ENCODE measurements at places on chromosomes 2 and 18. TPM values are rescaled to one million over a fixed set of nuclear protein-coding genes. Genes with fewer than 3 reads are reported as not detected.

- DNase-seq = no peak
Measured at GRCh38 chr2:169491378-169491777, 12.1 kb downstream of the BBS5 start.

DNA sequence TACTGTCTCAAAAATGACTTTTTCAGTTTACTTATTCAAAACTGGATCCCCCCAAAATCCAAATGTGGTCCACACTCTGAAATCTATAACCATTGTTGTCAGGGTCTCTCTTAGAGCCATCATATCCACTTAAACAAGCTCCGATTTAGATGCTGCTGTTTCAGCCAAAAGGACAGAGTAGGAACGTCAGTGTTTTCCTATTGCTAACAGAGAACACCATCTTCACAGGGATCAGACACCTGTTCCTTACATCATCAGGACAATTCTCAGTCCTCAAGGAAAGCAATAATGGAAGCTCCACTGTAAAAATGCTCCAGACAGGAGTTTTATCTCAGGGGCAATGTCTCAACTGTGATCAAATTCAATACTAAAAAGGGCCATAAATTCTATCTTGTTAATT, 155.4 kb downstream of the STK39 start:
- no peak for DNase-seq

GRCh38 chr18:55486936-55487335, 101.1 kb downstream of the TCF4 start:
- no peak for DNase-seq

DNA sequence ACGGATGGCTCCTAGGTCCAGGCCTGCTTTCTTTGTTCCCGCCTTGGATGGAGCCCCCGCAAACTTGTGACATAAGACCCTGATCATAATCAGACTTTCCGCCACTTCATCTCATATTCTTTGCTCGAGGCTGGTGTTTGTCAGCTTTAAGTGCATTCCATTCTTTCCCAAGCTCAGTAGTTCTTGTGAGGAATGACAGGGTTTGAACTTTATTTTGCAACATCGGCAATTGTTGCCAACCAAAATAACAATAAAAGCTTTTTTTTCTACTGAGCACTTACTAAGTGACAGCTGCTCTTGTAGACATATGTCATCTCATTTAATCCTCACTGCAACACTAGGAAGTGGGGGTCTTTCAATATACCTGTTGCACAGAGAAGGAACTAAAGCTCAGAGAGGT, 178.8 kb upstream of the ST6GAL2 start:
- no peak for DNase-seq

GRCh38 chr2:173940208-173941020, 24.8 kb downstream of the SP3 start:
- DNase-seq = no peak

DNA sequence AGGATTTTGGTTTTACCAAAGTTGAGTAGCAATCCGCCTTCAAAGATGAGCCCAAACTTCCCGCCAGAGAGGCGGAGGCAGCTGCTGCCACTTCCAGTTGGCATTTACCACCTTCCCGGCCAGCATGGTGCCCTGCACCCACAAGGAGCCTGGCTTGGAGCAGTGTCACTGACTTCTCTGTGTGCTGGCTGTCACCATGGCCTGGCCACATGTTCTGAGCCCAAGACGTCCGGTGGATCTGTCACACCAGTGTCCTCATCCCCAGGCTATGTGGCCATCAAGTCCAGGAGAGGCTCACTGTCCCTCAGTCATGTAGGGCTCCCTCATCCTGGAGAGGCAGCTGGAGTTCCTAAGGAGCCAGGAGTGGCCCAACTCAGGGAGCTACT, 100.6 kb downstream of the ACKR3 start:
- no peak for DNase-seq

GRCh38 chr18:60880184-60880583, 453.0 kb upstream of the CDH20 start:
- no peak for DNase-seq

DNA sequence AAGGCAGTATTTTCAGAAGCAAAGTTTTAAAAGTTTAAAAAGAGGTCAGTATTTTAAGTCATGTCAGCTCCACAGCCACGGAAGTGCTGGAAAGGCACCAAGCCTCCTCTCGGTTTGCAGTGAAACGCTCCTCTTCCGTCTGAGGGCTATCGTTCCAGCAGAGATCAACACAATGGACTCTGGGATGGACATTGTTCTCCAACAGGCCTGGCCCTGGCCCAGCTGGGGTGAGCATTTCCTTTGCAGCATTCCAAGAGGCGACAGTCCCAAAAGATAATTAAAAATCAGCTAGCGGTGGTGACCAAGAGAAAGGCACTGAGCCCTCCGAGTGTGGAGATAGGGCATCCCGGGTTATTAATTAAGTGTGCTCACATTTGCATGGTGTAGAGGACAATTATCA, 95.9 kb upstream of the LCLAT1 start:
- no peak for DNase-seq

- DNase-seq = no peak
Measured at GRCh38 chr2:140714586-140714985, 1416.2 kb downstream of the LRP1B start.

DNA sequence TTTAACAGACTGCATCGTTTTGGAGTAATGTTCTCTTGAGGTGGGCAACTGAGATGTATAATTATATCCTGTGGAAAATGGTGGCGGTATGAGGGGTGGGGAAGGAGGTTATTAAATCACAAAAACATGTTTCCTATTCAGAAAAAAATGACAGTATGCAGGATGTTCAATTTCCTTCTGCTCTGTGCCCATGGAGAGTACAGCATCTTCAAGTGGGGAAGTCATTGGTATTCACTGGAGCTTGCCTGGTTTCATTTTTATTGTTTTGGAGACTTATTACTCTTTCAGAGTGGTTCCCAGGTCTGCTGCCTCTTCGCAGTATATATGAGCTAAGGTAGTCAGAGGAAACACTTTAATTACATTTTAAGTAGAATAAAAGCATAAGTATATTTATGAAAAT, 318.8 kb upstream of the RAB12 start:
- no peak for DNase-seq

- no peak for DNase-seq
Measured at GRCh38 chr2:134198006-134198634, 55.8 kb upstream of the MGAT5 start.

DNA sequence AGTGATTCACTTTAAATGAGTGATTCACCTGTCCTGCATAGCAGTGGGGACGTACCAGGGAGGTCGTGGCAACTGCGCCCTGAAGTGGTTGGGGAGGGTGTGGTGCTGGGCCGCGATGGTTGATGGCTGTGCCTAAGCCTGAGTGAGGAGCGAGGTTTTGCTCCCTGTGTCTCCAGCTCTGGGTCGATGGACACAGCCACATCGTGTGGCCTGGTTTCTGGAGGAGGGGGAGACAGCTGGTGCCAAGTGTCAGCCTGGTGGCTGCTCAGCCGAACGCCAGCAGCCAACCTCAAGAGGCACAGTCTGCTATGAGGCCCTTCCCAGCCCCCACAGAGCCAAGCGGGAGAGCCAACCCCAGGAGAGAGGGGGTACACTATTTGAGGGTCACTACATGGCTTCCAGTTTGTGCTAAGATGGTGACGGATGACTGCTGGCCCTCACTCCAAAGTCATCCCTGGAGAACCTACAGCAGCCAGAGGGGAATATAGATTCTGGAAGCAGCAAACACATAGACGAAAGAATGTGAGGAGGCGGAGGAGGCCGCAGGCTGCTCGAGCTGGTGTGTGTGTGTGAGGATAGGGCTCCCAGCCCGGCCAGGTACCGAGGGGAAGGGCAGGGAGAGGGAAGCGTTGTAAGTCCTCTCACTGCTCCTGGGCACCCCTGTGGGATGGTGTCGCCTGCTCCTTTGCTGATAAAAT, 58.6 kb upstream of the OTOF start:
- DNase-seq = no peak

- DNase-seq = no peak
Measured at GRCh38 chr2:150255528-150255927, 231.9 kb downstream of the RND3 start.

DNA sequence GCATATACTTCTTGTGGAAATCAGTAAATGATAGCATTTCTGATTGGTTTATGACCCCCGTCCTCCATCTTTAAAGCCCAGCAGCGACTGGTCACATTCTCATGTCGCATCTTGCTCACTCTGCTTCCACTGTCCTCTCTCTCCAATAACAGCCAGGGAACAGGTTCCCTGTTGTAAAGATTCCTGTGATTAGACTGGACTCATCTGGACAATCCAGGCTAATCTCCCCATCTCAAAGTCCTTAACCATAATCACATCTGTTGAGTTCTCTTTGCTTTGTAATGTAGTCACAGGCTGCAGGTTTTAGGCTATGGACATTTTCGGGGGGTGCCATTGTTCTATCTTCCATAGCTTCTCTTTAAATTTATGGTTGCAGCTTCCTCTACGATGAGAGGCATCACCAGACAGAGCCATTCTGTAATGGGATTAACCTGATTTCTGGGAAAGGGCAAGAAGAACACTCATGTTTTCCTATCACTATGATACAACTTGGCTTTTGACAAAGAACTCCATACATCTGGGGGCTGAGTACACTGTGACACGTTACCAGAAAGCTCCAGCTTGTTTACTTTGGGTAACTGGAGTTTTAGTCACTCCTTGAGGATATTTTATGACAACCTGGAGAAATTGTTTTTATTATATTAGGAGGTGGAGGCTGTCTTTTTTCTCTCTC, 159.0 kb downstream of the NYAP2 start:
- peak; percentile 20 for DNase-seq

GRCh38 chr2:64212346-64212745, 68.1 kb upstream of the PELI1 start:
- DNase-seq = no peak

DNA sequence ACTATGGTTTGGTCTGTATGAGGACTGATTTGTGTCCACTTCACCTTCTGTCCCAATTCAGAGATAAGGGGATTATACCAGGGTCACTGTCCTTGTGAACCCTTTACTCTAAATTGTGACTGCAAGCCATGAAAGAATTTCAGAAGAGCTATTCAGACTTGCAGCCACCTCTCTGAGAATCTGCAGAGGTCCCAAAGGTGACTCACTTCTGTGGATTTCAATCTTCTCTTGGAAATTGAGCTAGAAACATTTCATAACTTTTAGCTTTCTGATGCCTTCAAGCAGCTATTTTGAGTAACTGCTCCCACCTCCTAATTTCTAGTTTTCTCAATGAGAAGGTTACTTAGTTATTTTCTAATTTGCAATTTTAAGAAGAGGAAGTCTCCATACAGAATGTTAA, 1242.4 kb upstream of the ACVR2A start:
- no peak for DNase-seq

GRCh38 chr18:37762076-37762621, 196.6 kb upstream of the CELF4 start:
- DNase-seq = no peak

- no peak for DNase-seq
Measured at GRCh38 chr2:56088411-56088810, 95.4 kb upstream of the CCDC85A start.

DNA sequence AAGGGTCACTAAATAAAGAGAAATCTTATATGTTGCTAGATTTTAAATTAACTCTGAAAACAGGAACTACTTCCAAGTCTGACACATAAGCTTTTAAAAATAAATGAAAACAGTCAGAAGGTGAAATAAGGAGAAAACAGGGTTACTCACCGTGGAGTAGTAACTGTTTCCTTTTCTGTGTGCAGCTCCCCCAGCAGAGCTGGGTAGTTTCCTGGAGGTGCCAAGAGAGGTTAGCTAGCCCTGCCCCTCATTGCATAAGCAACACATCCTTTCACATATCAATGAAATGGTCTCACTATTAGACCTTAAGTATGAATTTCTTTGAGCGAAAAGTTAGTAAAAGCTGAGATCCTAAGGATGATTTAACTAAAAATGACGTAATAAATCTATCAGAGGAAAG, 54.0 kb upstream of the GPR75 start:
- no peak for DNase-seq

DNA sequence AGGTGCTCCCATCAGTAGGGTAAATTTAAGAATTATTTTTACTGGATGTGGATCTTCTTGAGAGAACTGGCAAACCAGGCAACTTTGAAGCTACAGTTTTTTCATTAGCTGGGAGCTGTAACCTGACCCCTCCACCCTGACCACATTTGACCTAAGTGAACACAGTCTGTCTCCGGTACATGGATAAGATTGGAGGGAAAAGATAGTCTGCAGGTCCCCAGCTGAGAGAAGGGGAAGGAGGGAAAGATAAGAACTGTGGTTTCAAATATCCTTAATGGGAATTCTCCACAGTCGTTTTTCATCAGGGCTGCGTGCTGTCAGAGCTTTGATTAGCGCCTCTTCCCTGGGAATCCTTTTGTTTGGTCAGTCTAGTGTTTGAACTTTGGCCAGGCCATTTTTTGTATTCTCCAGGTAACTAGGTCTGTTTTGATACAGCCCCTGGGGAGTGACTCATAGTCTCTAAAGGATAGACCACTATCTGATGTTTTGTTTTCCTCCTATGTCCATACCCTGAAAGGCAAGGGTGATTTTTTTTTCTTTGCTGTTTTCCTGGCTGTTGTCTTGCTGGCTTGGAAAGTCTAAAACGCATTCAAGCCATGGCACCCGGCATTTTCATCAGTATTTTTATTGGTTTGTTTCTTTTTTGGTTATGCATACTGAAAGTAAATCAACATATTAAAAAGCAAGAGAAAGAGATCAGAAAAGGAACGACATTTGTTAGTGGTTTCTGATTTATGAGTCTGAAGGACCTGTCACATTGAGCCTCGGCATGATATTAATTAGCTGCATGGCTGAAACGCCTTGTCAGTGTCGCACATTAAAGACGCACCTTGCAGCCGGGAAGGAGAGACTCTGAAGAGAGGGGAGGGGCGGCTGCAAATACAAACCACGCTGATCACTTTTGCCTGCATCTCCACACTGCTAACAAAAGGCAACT, 183.4 kb upstream of the FN1 start:
- DNase-seq = peak; percentile 66

GRCh38 chr18:22557168-22557941, 139.6 kb upstream of the CTAGE1 start:
- no peak for DNase-seq

DNA sequence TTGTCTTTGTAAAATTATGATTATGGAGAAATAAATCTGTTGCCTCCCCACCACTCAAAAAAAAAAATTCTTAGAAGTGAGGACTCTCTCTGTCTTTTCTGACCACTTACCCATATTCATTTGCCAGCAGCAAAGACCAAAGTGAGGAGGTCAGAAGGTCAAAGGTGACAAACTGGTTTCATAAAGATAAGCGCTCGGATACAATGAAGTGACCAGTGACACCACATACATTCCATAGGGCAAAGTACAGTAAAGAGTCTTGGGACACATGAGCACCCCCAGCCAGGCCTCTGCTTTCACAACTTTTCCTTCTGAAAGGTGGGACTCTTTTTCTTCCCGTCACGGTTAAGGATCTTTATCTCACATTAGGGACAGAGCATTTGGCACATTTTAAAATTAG, 75.9 kb upstream of the TCF4 start:
- DNase-seq = no peak

The PIAS2 gene
- 35.8 TPM for total RNA-seq

The BOLL gene
- total RNA-seq = 0.38 TPM

The EN1 gene
- total RNA-seq = not detected

The IL1RL1 gene
- not detected for total RNA-seq

The ICA1L gene
- 4.8 TPM for total RNA-seq

The PLEK gene
- total RNA-seq = 0.10 TPM

The TEX261 gene
- 90.9 TPM for total RNA-seq

The SLC5A7 gene
- not detected for total RNA-seq

The POTEI gene
- 0.47 TPM for total RNA-seq

The ITGB6 gene
- 3.8 TPM for total RNA-seq

The STARD6 gene
- total RNA-seq = not detected

The RNF138 gene
- total RNA-seq = 28.4 TPM
